Epithelial cell of esophagus (primary cell): ENCODE measurements at places on chromosomes 1 and 21.

- DNase-seq = peak; percentile 97
These were observed 6.1 kb upstream of the CDC73 start for GRCh38 chr1:193115629-193116227.

DNA sequence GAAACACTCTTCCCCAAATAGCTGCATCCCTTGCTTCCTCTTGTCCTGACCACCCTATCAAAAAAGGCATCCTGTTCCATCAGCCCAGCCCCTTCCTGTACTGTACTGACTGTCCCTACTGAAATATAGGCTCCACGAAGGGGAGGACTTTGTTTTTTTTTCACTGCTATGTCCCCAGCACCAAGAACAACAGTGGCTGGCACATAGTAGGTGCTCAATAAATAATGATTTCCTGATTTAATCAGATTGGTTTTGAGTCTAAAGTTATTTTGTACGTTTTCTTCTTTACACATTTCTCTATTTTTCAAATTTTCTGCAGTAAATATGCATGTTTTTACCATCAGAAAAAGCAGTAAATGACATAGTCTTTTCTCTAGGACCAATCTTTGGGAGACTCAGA is 73.9 kb downstream of the CD58 start:
- DNase-seq = no peak

DNA sequence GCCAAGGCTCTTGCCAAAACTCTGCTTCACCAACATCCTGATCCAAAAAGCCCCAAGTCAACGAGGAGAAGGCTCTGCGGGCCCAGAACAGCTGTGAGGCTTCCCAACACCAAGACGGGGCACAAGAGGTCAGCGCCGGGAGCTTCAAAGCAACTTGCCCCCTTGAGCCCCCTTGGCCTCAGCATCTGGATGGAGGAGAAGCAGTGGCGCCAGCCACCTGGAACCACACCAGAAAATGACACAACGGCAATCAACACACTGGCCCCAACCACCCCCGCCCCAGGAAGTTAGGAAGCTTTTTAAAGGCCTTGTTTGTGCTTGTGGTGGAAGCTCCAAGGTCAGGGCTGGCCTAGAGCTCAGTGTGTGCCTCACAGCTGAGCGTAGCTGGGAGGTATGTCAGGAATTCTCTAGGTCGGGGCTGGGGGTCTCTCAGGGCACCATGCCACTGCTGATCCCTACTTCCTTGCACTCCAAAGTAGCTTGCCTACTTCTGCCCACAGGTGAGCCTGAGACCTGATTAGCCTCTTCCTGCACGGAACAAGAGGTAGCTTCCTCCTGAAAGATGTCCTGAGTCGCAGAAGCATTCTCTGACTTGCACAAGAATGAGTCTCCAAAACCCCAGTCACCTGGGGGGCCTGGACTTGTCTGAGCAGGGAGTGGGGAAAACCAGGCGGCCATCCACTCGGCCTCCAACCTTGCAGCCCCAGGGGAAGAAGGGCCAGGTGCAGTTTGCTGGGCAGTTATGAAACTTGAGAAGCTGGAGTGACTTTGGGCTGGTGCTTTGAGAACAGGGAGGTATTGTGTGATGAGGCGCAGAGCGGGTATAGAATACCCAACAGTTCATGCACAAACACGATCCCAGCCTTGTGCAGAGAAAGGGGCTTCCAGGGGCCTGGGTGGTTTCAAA is 9.7 kb upstream of the SRP9 start:
- DNase-seq = peak; percentile 79

DNA sequence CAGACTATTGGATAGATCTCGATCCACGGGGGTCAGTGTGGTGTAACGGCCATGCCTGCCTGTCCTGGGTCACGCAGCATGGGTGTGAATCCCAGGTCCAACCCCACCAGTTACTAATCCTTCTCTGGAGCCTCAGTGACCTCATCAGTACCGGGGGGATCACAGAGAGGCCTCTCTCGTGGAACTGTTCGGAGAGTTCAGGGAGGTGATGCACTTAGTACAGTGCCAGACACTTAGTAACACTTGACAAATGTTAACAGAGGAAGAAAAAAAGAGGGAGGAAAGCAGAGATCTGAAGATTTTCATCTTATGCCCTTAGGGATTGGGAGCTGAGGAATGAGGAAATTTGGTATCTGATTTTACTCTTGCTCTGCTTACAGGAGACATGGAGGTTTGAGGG is 2.9 kb downstream of the ABCA4 start:
- no peak for DNase-seq

DNA sequence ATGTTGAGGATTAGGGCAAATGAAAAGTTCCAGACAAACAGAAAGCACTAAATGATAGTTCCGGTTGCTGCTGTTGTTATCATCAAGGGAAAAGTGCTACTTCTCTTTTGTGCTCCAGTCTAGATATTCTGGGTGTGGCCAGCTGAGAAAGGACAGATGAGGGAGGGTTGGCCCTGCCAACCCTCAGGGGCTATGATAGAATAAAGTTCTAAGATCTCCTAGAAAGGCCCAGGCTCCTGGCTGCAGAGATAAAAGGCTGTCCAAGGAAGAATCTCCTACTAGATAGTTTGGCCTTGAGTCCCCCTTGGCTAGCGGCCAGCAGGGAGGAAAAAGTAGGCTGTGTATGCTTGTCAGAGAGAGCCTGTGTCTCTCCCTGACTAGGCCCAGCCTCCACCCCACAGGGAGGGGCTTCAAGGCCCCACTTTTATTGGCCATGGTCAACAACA is 31.5 kb downstream of the RIMS3 start:
- DNase-seq = no peak

DNA sequence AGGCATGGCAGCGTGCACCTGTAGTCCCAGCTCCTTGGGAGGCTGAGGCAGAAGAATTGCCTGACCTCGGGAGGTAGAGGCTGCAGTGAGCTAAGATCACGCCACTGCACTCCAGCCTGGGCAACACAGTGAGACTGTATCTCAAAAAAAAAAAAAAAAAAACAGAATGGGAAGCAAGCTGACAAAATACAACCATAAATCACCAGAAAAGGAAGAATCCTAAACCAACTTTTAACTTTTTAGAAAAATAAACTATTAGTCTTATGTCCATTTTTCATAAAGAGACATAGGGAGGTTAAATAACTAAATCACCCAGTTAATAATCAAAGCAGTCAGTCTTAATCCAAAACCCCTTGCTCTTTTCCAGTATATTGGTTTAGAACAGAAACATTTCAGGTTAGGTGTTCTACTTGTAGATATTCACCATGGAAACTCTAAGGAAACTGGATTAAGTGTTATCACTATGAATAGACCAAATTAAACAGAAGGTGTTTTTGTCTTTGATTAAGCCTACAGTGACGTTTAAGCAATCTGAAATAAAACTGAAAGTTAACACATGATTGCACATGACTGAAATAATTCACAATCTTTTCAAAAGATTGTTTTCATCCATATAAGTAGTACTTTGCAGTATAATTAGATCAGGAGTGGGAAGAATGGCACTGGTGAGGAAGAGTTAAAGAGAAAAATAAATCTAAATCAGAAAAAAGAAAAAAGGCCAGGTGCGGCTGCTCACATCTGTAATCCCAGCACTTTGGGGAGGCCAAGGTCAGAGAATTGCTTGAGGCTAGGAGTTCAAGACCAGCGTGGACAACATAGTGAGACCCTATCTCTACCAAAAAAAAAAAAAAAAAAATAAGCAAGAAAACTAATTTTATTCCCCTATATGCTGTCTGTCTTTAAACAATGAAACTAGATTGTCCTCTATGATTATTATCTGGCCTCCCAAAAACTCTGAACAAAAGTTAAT is 9.6 kb downstream of the CDC42BPA start:
- DNase-seq = no peak

DNA sequence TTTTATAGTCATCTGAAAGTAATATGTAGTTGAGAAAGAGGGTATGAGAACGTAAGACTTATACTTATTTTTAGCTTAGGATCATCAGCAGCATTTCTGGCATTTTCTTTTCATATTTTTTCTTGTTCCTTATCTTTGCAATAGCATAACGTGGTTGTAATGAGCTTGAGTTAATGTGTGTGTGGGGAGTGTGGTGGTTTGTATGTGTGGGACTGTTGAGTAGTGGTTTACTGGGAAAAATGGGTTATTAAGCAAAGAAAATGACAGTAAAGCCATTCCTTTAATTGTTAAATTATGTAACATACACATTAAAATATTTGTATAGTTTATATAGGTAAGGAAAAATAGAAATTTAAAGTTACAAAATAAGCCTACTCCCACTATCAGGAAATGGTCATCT is 15.2 kb downstream of the PIP5K1A start:
- no peak for DNase-seq

DNA sequence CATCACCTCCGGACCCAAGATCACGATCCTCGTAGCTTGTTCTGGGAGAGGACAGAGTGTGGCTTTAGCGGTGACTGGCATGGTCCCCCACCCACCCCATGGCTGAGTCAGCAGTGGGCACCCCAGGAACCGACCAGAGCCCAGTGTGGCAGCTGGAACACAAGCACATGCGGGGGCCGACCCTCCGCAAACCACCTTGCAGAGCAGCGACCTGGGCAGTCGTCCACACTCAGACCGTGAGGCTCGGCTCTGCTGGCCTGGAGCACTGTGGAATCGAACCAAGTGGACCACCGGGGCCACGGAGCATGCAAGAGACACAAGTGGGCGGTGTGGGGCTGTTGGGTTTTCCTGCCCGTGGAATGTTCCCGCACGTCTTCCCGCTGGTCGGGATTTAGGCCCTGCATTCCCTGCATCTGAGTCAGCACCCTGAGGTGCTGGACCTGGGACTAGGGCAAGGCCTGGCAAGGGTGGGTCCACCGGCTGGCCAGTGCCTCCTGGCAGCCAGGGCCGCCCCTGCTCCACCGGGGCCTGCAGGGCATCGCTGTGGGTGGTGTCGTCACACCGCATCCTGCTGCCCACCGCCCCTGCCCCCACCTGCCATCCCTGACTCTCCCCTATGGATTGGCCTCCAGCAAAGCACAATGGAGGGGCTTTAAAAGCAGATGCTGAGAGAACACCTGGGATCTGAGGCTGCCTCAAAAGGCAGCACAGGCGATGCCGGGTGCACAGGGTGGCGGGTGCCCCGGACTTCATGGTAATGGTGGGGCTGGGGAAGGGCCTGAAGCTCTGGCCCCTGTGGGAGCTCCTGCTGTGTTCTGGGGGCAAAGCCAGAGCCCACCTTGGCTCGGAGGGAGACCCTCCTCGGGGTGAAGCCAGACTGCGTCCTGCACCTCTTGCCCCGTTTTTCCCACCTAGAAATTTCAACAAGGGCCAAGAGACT is 18.5 kb downstream of the MORN1 start:
- DNase-seq = peak; percentile 34

GRCh38 chr1:231027136-231027925 is 12.7 kb downstream of the FAM89A start:
- peak; percentile 75 for DNase-seq

DNA sequence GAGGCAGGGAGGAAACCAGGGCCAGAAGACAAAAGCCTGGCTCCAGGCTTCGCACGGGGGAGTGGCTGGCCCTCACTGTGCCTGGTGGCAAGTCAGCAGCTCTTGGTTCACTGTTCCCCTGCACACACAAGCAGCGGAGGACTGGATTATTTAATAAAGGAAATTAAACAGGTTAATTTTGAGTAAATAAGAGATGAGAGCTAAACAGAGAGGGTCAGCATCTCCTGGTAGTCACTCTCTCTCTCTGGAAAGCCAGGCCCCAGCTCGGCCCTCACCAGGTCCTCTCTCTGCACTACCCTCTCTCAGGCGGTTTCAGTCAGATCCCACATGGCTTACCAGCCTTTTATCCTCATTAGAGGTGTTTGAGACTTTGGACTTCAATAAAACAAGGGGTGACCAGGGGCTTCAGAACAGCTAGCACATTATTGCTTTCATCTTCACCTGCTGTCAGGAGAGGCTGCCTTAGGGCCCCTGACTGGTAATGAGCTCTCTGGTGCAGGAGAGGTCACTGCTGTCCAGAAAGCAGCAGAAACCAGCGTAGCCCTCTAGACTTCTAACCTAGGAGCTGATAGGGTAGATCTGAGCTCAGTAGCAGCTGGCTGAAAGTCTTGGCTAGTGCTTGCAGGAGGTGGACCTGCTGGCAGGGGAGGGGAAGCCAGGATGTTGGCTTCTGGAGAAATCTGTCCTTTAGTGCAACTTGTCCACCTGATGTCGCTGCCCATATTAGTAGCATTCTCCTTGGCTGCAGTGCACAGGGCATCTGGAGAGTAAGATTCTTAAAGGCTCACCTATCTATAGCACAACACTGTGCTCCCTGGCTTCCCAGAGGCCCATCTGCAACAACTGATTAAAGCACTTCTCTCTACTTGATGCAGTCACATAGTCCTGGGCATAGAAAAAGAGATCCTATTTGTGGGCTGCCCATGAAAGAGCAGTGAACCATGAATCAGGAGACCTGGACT is 45.9 kb downstream of the SYT6 start:
- DNase-seq = no peak

DNA sequence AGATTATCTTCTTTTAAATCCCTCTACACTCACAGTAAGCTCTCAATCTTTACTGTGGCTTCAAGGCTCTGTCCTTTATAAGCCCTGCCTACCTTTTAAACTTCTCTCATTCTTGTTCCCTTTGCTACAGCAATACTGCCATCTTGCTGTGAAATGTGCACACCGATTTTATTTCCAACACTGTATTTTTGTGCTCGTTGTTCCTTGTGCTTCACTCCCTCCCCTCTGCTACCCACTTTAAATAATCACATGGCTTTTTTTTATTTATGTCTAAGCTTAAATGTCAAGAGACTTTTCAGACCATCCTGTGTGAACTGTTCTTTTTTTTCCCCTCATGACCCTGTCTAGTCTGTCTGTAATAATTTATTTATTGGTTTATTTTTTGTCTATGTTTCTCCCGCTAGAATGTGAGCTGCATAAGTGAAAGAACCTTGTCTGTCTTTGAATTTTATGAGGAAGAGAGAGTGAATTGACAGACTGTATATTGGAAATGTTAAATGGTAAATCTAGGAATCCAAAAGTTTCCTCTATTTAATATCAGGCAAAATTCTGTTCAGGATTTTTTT is 45.7 kb downstream of the ABCD3 start:
- DNase-seq = peak; percentile 60

DNA sequence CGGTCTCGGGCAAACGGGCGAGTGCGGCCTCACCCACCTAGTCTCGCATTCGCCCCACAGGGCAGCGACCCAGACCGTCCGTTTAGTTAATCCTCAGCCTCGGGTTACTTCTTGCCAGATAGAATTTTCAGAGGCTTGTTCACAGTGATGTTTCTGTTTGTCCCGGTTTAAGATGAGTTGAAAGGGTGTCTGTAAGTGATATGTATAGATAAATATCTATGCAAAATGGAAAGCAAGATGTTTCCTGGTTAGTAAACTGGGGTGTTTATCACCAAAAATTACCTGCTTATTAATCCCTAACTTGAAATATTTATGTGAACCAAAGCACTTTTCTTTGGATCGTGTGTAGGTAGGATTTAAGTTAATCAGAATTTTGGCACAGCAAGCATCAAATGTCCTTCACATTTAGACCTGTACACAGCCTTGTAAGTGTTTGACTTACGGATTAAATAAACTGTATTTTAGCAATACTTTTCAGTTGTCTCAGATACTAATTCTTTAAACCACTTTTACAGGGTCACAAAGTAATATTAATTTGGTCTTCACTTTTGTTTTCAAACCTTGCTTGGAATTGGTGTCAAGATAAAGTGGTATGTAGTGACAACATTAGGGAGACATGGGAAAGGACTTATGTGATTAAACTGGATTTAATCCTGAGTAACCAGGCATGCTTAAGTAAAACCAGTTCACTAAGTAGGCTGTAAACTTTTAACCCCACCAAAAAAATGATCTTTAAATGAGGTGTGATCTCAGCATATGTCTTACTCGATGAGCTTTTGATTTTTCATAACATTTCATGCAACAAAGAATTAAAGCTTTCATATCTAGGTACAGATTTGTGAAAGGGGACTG is 914 bp downstream of the ZNF326 start:
- peak; percentile 35 for DNase-seq

- no peak for DNase-seq
These were observed 655.7 kb upstream of the ADAMTS5 start for GRCh38 chr21:27622631-27623030.
